Stimulated activated CD4-positive, alpha-beta T cell treated with anti-CD3 and anti-CD28 coated beads, Interleukin-1b, Interleukin-23, amount 100 ng/mL, for 24 hours (primary cell): ENCODE measurements at places on chromosomes 7 and 10.

DNA sequence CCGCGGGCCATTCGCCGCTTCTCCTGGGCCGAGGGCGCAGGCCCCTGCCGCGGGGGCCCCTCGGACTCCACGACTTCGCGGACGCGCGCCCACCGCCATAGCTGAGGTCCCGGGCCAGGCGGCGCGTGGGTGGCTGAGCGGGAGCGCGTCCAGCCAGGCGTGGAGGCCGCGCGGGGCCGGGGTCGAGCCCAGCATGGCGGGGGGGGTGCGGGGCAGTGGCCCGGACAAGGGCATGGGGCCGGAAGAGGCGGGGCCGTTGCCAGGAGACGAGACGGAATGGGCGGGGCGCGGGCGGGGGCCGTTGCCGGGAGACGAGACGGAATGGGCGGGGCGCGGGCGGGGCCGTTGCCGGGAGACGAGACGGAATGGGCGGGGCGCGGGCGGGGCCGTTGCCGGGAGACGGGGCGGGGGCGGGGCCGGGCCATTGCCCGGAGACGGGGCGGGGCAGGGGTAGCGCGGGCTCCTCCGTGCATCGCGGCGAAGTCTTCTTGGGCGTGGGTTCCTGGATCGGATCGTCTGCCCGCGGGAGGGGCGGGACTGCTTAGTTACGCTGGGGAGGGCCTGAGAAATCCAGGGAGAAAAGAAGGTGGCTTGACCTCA is 14.8 kb downstream of the ADAM8 start:
- DNase-seq: peak; percentile 77

- DNase-seq: no peak
These were observed 72.9 kb downstream of the ATE1 start for GRCh38 chr10:121854809-121855445.

DNA sequence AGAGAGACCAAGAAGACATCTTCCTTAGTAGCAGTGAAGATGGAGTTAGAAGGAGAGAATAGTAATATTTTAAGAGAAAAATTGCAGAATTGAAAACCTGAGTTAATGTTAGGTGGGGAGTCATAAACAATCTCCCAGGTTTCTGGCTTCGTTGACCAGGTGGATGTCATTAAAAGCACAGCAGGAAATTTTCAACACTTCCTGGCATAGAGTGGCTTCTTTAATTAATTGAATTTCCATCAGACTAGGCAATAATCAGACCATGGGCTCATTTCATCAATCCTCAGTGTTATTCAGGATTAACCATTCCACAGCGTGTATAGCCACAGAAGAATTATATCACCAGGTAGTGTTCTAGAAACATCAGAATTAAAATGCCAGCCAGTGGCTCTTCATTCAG is 268.2 kb downstream of the CCDC3 start:
- DNase-seq: no peak

GRCh38 chr7:101939136-101939695 is 121.8 kb downstream of the CUX1 start:
- no peak for DNase-seq

DNA sequence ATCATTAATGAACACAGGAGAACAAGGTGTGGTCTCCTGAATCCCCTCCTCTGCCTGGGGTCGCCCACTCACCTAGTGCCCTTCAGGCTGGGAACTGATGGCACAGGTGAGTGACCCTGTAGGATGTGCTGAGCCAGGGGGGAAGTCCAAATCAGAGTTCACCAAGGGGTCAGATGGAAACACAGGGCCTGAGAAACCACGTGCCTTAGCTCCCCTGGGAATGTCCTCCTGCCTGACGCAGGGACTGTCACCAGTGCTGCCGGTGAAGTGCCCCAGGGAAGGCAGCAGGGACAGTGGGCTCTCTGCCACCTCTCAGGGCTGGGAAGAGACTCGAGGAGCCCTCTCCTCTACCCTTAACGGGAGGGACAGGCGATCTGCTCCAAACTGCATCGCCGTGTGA is 5.8 kb upstream of the PYROXD2 start:
- DNase-seq: no peak

DNA sequence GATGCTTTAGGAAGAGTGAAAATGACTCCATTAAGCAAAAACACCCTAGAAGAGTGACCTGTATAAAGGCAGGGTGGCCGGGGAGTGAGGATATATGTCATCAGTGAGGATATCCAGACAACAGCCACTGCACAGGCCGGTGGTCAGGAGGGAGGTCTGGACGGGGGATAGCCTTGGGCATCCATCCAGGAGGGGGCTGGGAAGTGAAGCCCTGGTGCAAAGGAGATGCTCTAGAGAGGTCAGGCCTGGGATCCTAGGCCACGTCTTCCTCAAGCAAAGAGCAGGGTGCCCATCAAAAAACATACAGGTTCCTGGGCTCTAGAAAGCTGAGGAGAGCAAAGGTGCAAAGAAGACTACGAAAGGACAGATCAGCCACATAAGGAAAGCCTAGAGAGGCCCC is 25.6 kb downstream of the FAM171A1 start:
- no peak for DNase-seq
